Activated CD8-positive, alpha-beta memory T cell treated with anti-CD3 and anti-CD28 coated beads for 1 hour (primary cell): ENCODE measurements at places on chromosomes 5 and 9.

- DNase-seq: no peak
These were observed 7.0 kb upstream of the LHX2 start for GRCh38 chr9:124004593-124004992.

DNA sequence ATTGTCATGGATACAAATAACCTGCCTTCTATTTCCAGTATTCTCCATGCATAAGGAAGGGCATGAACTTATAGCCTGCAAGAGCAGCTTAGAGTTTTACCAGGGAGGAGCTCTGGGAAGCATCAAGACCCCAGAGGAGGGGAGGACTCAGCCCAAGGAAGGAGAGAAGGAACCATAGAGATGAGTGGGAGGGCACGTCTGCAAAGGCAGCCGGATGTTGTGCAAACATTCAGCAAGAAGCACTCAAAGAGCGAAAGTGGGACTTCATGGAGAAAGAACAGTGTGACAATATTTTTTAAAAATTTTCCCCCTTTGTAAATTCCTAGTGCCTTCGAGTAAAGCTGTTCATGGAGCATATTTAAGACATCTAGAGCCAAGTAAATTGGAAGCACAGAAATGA, 270.1 kb upstream of the PTGER4 start:
- no peak for DNase-seq

DNA sequence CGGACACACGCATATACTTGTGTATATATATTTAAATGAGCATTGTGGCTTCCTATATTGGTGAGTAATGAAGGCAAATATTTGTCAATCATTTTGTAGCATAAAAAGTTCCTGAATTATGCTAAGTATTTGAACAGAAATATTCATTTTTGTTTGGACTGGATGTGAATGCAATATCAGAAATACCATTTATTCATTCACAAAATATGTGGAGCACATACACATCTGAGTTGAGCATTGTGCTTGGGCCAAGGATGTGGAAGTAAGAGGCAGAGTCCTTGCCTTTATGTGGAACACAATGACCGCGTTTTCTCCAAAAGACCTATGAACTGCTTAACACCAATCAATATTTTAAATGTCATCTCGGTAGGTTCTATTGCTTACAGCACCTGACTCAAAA, 1086.5 kb downstream of the NR2F1-AS1 start:
- no peak for DNase-seq

- DNase-seq: no peak
These were observed 31.8 kb upstream of the CKS2 start for GRCh38 chr9:89278997-89279739.

DNA sequence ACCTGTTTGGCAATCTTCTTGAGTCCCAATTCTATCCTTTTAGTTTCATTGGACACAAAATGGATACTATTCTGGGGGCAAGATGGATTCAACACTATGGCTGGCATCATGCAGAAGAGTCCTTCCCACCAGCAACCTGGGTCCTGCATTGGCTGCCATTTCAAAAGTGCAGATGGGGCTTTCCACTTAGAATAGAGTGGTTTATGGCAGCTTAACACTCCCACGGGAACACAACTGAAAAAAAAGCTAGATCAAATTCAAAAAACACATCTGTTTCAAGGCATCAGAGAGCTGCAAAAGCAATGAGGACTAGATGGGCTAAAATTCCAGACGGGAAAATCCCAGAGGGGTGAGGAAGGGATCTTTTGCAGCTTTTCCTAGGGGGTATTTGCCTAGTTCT, 11.2 kb upstream of the HMHB1 start:
- no peak for DNase-seq

GRCh38 chr9:4508246-4508906, 18.1 kb downstream of the SLC1A1 start:
- DNase-seq: no peak

DNA sequence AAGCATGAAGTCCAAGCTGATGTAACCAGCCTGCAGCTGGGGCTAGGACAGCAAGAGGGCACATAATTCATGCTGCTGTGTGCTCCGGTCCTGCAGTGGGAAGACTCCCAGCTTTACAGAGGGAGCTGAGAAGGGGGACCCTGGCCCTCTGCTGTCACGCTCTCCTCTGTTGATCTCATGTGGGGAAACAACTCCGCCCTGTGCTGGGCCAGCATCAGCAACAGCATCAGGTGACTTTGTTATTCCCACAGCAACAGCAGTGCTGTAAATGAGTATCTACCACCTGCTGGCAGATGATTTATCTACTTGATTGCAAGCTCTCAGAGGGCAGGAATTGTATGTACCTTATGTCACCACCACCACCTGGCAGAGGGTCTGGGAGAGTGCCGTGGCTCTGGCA, 176.2 kb downstream of the COL23A1 start:
- no peak for DNase-seq

DNA sequence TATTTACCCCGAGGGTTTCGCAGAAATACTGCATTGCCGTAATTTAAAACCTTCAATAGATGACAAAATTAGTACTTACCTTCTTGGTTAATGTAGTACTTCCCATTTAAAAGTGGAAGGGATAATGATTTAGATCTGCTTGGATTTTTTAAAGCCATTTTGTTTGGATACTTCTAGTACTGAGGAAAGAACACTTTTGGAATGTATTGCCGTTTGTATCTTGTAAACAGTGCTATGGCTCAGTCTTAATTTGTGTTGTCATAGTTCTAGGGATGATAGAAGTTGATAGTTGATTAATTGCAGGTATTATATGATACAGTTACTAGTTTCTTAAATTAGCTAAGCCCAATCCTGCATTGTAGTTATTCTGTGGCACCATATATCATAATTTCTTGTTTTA, 33.1 kb downstream of the TNPO1 start:
- no peak for DNase-seq

DNA sequence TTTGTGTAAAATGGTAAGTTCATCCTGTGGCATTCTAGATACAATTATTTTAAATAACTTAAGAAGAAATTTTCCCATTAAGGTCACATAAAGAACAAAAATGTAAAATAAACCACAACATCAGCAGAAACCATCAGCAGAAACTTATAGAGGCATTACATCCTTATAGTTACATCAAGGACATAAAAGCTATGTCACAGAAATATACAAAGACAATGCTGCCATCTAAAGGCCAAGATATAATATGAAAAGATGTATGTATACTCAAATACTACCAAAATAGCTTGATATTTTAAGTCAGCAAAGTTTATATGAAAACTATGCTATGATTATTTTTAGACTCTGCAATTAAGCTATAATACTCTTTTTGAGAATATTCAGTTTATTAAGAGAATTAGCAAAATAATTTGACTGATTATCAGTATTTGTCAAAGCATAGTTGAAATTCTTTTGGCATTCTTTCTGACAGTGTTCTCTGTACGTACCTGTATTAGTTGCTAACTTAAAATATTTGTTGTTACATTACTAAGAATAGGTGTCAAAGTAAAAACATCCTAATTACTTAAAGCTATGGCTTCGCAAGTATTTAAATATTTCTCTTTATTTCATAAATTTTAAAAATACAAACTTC, 36.2 kb downstream of the FBXL17 start:
- no peak for DNase-seq

- DNase-seq: no peak
These were observed 3.4 kb downstream of the COL5A1 start for GRCh38 chr9:134644725-134645606.

DNA sequence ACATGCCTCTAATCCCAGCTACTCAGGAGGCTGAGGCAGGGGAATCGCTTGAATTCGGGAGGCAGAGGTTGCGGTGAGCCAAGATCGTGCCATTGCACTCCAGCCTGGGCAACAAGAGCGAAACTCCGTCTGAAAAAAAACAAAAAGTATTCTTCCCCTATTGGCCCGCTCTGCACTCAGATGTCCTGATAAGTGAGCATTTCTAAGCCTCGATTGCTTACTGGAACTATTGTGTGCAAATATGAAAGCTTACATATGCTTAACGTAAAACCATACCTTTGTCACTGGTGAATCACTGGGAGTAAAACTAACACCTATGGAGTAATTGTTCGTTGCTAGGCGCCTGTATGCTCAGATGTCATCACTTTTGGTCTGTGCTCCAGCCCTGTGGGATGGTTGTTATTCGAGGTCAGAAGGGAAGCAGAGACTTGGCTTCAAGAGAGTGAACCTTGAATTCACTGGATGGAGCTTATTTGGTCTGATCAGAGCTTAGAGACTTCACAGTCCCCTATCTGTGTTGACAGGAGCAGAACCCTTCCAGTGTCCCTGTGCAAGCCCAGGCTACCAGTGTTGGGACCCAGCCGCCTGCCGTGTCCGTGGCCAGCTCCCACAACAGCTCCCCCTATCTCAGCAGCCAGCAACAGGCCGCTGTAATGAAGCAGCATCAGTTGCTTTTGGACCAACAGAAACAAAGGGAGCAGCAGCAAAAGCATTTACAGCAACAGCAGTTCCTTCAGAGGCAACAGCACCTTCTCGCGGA, 25.3 kb upstream of the LTC4S start:
- no peak for DNase-seq

- DNase-seq: no peak
These were observed 71.0 kb upstream of the TARS1 start for GRCh38 chr5:33369485-33370465.

DNA sequence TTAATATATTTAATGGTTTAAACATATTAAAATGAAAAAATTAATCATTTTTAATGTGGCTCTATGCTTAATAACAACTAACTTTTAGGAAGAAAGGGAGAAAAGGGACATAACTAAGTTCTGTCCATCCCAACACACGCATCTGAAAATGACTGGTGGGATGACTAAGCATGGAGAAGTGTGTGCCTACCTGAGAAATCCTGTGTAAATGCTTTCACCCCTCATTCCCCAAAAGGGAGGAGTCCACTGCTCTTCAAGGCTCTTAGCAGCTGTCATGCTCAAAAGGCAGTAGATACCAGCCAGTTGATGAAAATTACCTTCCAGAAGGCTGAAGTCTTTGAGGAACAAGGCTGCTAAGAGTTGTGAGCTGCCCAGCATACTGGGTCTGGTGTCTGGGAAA, 130.9 kb downstream of the NFIB start:
- DNase-seq: no peak

- no peak for DNase-seq
These were observed 7.5 kb downstream of the UNC5A start for GRCh38 chr5:176817841-176818377.

DNA sequence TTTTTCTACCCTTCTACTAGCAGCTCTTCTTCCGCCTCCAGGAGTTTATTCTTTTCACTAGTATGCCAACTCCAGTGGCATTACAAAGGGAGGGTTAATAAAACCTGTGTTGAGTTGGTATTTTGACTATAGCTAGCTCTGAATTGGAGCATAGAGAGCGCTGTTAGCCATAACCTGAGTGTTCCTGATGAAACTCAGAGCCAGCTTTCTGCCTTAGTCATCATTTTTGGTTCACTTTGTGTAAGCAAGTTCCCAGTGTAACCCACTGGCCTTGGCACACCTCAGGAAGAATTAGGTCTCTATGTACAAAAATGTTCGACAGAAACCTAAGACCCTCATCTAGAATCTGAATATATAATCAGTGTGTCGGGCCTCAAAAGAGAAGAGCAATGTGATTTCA, 238.9 kb downstream of the NR3C1 start:
- DNase-seq: no peak

DNA sequence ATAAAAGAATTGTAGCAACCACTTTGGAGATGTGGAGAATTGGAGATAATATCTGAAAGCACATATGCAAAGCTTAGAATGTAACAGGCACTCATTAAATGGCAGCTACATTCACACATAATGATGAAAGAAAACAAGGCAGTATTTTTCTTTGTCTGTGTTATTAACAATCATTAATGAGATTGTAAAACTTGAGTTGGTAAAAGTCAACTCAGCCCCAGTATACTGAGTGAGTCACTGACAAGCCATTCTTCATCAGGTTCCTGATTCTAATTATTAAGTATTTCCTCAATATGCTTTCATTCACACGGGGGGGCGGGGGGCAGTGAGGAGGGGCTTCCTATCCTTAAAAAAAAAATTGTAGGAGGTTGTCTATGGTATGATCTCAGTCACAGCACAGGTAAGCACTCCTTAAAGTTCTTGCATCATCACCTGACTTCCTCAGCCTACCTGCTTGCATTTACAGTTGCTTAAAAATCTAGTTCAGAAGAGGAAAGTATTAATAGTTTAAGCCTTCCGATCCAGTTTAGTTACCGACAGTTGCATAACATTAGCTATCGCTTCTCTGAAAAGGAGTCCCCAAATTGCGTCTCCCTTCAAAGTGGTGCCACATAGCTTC, 379.8 kb downstream of the EFNA5 start:
- DNase-seq: no peak
